Heart left ventricle (tissue), 16 donors: ENCODE measurements at places on chromosomes 11 and 22. TPM values are rescaled to one million over a fixed set of nuclear protein-coding genes. Genes with fewer than 3 reads are reported as not detected.
A peak's percentile ranks its signal among the peaks of the same experiment; 100 is the strongest.

DNA sequence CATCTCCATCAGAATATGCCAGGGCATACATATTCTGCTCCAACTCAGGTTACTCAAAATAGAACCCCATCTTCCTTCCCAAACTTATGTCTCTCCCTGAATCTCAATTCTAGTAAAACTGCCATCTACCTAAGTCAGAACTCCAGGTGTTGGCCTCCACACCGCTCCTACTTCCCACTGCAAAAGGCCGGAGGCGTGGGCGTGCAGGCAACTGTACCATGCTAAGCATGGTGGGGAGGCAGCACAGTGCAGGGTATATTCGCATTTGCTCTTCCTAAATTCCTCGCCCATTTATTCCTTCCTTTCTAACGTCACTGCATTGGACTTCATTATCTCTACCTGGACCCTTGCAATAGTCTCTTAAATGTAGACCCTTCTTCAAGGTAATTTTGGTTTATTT is 97.8 kb downstream of the MICAL3 start:
- no peak overlapping the region for H3K4me3 ChIP-seq
- H3K4me1 ChIP-seq: peaks cover 61% of the 10 kb centered on the region
- no peaks in the 10 kb centered on the region for H3K36me3 ChIP-seq
- no peak for DNase-seq

The OR51F2 gene
- not detected for total RNA-seq

The RIMBP3C gene
- 0.08 TPM for total RNA-seq

DNA sequence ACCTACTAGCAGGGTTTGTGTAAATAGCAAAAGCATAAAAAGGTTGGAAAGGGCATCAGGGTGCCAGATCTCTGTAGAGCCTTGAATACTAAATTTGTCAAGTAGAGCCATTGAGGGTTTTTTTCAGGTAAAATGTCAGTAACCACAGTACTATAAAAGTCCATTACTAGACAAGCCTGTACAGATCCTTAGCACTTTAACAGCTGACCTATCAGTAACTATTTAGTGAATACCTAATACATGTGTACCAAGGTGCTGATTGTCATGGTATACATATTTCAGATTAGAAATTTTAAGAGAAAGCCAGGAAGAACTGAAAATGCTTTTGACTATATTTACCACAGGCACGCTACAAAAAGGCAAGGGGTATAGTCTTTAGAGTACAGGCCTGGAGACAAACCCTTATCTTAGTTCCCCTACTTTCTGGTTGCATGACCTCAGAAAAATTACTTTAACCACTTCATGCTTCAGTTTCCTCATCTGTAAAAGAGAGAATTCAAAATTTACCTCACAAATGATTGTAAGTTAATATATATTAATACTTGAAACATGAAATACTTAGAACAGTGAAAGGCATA is 57.9 kb downstream of the RAB38 start:
- no peak for DNase-seq
- no peaks in the 10 kb centered on the region for H3K36me3 ChIP-seq
- no peaks in the 10 kb centered on the region for H3K27me3 ChIP-seq
- no peak overlapping the region for H3K4me3 ChIP-seq

DNA sequence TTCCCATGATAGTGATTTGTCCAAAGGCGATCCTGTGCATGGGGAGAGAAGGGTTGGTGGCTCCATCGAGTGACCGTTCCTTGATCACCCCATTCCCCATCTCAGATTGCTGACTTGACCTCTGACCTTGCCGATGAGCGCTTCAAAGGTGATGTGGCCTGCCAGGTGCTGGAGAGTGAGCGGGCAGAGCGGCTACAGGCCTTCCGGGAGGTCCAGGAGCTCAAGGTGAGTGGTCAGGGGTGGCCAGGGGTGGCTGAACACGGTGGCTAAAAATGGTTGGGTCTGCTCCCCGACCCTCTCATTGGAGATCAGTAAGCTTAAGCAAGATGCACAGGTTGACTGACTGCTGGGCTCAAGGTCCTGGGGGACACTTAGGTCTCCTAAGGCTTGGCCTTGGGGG is 148.7 kb downstream of the MYO18B start:
- DNase-seq: no peak
- H3K4me1 ChIP-seq: no peaks in the 10 kb centered on the region
- H3K27me3 ChIP-seq: no peaks in the 10 kb centered on the region
- H3K27ac ChIP-seq: no peak overlapping the region
- H3K4me3 ChIP-seq: no peak overlapping the region

- no peaks in the 10 kb centered on the region for H3K27me3 ChIP-seq
- peaks cover 15% of the 10 kb centered on the region for H3K4me1 ChIP-seq
- DNase-seq: no peak
- no peak overlapping the region for H3K27ac ChIP-seq
- no peak overlapping the region for H3K4me3 ChIP-seq
- peaks cover 19% of the 10 kb centered on the region for H3K36me3 ChIP-seq
Measured at GRCh38 chr11:8679006-8679405, 3.5 kb downstream of the TRIM66 start.

The OR4C6 gene
- total RNA-seq: not detected

DNA sequence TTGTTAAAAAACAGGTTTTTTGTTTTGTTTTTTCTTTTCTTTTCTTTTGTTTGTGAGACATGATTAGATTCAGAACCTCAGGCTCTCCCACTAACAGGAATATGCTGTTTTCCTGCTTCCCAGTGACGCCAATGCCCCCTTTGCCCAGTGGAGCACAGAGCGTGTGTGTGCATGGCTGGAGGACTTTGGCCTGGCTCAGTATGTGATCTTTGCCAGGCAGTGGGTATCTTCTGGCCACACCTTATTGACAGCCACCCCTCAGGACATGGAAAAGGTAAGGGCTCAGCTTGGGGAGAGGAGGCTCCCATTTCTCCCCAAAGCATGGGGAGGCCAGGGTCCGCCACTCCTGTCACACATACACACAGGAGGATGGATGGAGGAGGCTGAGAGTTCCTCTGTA is 25.0 kb downstream of the CYB5R2 start:
- H3K27ac ChIP-seq: no peak overlapping the region
- H3K4me3 ChIP-seq: no peak overlapping the region
- no peaks in the 10 kb centered on the region for H3K27me3 ChIP-seq
- no peaks in the 10 kb centered on the region for H3K4me1 ChIP-seq

GRCh38 chr11:69375316-69376154 is 81.6 kb downstream of the MYEOV start:
- peak; percentile 23 for DNase-seq
- H3K4me1 ChIP-seq: no peaks in the 10 kb centered on the region

The PATE2 gene
- total RNA-seq: not detected

The TNNT3 gene
- 54.2 TPM for total RNA-seq

GRCh38 chr22:27295605-27296004 is 506.0 kb downstream of the MN1 start:
- H3K27me3 ChIP-seq: peaks cover 28% of the 10 kb centered on the region
- H3K4me3 ChIP-seq: no peak overlapping the region
- H3K4me1 ChIP-seq: no peaks in the 10 kb centered on the region
- H3K27ac ChIP-seq: no peak overlapping the region

- no peaks in the 10 kb centered on the region for H3K4me1 ChIP-seq
- H3K4me3 ChIP-seq: no peak overlapping the region
- no peak for DNase-seq
Measured at GRCh38 chr11:131951121-131951520, 580.7 kb downstream of the NTM start.
